ENCODE measurements at places on chromosomes 7 and 10.

- DNase-seq: no peak
Observed at GRCh38 chr10:17637869-17638268, 6.1 kb upstream of the STAM start.

DNA sequence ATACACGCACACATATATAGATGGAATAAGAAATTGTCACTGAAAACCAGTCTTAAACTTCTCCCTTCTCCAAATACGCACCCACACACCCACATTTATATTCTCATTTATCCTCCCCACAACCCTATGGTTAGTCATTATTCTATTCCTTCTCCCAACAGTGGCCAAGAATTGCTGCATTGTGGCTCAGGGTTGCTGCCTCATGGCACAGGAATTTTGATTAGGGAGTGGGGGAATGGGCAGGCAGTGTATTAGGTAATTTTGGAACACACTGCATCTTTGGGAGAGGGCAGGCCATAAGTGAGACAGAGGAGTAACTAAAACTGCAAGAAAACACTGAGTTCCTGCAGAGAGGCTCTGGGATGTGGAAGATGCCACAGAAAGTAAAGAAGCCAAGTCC, 35.7 kb downstream of the NAPEPLD start:
- no peak for DNase-seq

DNA sequence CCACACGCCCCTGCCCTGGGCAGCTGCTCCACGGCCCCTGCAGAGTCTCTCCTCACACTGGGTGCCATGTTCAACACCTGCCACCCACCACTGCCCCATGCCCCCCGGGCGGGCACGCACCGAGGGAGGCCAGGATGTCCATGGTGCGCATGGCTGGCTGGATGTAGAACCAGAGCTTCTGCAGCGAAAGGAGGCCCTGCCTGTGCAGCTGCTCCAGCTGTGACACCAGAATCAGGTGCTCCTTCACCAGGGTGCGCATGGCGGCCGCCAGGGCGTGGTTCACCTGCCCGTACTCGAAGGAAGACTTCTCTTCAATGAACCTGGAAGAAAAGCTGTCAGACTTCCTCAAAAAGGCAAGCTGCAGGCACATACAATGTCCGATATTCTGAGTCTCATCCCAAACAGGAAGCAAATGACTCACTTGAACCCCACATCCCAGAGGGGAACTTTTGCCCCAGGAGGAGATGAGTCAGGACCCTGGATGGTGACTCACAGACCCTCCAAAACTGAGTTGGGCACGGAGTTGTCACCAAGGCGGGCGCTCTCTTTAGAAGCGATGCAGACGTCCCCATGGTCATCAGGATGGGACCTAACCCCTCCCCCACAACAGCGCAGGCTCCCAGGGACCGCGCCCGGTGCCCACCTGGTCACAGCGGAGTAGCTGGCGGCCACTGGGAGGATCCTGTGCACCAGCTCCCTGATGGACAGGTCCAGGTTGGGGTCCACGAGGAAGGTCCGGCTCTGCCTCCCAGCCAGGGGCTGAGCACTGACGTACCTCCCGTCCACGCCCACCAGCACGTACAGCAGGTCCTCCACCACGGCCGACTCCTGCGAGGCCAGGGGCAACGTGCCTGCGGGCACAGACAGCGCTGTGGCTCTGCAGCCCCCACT, 15.5 kb downstream of the TUBGCP2 start:
- DNase-seq: no peak

- peak; percentile 80 for DNase-seq
Observed at GRCh38 chr10:3480281-3480989, 304.6 kb downstream of the KLF6 start.

DNA sequence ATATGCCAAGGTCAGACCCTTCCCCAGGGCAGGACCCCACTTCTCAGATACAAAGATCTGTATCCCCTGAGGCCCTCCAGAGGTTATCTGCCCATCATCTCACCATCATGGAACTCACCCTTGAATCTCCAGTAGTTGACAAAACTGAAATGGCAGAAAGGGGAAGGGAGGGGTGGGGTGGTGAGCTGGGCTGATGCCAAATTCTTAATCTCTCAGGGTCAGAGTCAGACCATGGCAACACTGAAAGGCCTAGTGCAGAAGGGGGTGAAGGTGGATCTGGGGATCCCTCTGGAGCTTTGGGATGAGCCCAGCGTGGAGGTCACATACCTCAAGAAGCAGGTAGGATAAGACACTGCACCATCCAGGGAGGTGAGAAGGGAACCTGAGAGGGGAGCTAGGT, 3.1 kb downstream of the CNPY4 start:
- DNase-seq: no peak
